ENCODE measurements at places on chromosomes 1 and 21.

- no peak for DNase-seq
Observed at GRCh38 chr1:38608202-38608864, 251.2 kb downstream of the RRAGC start.

- DNase-seq = no peak
Observed at GRCh38 chr1:204878621-204879234, 8.1 kb downstream of the NFASC start.

DNA sequence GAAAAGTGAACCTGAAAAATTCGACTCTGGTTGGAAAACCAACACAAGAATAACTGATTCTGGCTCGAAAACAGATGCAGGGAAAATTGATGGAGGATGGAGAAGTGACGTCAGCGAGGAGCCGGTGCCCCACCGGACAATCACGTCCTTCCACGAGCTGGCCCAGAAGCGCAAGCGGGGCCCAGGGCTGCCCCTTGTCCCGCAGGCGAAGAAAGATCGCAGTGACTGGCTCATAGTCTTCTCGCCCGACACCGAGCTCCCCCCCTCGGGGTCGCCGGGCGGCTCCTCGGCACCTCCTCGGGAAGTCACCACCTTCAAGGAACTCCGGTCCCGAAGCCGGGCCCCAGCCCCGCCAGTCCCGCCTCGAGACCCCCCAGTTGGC is 1.9 kb downstream of the RUSC1 start:
- no peak for DNase-seq

DNA sequence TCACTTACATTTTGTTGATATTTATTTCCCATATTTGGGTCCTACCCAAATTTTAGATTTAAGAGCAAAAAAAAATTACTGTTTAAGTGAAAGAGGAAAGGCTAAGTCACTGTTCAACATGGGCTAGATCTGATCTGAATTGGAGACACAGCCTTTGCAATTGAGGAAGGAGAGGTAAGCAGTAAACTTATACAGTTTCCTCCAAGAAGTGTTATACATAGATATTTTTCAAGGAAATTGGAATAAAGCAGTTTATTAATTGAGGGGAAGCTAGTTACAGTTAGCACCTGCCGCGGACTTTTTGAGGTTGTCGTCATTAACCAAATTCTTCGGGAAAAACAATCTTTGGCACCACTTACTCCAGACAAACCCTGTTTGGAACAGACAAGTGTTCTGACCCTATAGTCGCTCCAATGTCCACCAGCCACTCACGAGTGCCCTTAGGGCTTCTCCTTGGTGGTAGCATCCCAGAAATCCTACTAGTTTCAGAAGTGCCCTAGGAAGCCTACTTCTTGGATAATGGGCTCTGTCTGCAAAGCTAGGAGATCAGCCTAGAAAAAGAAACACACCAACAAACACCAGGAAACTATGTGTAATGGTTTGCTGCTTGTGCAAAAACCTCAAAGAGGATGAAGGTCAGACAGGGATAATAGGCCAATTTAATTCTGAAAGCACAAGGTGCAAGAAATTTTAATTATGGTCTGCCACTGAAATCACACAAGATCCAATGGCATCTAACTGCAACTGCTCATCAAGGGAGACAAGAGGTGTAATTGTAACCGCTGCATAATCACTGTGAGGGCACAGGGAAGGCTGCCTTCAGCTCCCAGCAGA is 2.5 kb downstream of the WLS start:
- DNase-seq = no peak

DNA sequence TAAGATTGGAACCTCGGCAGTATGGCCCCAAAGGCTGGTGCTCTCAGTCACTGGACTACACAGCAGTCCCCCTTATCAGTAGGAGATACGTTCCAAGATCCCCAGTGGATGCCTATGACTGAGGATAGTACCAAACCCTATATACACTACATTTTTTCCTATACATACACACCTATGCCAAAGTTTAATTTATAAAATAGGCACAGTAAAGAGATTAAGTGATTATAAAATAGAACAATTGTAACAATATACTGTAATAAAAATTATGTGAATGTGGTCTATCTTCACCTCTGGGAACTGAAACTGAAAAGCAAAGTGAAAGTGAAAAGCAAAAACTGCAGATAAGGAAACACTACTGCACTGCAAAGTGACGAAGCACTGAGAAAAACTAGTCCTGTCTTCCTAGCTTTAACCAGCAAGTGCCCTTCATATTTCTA is 96.8 kb downstream of the INTS7 start:
- no peak for DNase-seq

- no peak for DNase-seq
Observed at GRCh38 chr1:10914056-10914455, 98.4 kb upstream of the TARDBP start.

DNA sequence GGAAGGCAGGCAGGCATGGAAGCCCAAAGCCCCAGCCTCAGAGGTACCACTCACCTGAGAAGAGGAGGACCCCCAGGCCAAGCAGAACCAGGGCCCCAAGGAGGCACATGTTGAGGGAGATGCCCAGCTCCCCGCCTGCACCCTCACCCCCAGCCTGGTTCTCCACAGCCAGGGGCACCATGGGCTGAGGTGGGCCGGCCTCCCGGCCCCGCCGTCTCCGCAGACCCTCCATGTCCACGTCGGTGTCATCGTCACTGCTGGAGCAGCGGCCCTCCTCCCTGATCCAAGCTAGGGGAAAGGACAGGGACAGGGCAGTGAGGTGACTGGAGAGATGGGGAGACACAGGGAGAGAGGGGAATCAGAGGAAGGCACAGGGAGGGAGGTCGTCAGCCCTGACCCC is 7.8 kb downstream of the PBXIP1 start:
- no peak for DNase-seq

DNA sequence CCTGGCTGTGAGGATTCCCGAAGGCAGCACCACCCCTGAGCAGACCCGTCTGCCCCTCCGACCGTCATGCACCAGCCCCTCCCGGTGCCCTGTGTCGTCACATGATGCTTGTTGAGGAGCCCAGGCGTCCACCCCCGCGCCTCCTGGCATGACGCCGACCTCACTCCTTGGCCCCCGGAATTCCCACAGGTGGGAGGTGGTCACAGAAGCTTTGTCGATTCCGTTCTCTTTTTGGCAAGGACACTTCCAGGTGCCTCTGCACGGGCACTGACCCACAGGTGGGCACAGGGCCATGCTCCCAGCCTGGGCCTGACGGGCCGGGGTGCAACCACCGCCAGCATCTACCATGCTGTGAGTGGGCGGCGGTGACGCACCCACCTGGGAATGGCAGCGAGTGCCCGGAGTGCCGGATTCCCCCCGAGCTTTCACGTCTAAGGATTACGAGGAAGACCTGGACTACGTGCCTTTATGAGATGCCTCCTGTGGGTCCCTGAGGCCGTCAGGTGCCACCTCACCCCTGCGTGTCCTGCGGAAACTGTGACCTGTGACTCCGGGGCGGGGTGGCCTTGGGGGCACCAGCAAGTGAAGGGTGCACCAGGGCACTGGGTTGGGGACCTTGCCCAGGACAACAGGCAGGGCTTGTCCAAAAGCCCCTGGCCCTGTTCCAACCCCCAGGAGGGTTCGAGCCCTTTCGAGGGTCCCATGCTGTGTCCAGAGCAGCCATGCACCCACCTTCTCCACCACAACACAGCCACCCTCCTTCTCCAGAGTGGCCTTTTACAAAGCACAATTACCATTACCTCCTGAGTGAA is 31.4 kb upstream of the COL6A1 start:
- DNase-seq = no peak

GRCh38 chr21:42251654-42252324 is 32.8 kb downstream of the ABCG1 start:
- DNase-seq = no peak

GRCh38 chr1:56527548-56528302 is 51.6 kb downstream of the PLPP3 start:
- DNase-seq = no peak

DNA sequence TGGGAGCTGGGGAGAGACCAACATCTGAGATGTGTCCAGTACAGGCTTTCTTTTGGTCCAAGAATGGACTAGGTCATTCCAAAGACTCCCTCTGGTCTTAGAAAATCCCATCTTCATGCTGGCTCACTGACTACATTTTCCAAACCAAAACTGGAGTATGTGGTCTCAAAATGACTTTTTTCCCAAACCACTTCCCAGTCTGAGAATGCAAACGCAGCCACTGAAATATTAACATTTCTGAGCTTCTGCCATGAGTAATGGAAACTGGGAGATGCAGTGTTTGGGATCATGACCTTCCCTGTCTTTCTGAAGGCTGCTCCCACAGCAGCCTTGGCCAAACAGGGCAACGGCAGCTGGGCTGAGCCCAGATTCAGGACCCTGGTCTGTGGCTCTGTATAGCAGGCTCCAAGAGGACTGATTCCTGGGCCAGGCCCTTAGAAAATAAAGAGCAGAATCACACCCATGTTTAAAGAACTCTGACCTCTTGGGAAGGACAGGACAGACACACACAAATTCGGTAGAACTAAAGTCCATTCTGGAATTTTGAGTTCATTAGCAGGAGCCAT is 62.1 kb upstream of the CNTN2 start:
- DNase-seq = no peak

DNA sequence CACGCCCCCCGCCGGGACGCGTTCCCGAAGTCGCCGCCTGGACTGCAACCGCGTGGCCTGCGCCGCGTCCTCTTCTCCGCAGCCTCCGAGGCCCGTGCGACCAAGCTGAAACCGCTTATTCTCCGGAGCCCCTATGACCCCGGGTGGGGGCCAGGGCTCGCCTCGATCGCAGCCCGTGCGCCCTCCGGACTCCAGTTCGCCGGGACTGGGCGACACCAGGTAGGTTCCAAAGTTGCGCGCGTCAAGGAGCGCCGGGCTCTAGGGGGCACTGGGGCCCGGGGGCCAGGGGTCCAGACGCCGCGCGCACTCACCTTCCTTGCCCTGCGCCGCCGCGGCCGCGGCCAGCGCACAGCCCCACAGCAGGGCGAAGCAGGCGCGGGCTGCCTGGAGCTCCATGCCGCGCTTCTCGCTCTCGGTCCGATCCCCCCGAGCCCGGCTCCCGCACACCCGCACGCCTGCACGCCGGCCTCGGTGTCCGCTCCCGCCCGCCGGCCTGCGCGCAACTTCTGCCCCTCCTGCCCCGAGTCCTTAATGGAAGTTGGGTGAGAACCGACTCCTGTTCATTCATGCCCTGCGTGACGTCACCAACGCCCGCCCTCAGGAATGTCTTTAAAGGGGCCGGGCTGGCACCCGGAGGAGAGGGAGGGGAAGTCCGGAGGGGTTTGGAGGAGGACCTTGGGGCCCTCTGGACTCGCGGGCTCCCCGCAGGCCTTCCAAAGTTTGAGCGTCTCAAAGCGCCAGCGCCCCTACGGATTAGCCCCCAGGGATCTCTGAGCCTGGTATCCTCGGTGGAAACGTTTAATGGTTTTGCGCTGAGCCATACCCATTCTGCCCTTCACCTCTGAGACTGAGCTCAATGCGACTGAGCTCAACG is at the start of gene EPHA2:
Gene EPHA2, minus strand, starts transcription at position 533 of the 874 bp plus-strand sequence. Its CDS starts 137 bp downstream, at position 396.
- no peak for DNase-seq

GRCh38 chr1:226728448-226728847 is 10.6 kb downstream of the ITPKB start:
- DNase-seq = no peak

- no peak for DNase-seq
Observed at GRCh38 chr1:180627411-180627810, 4.4 kb upstream of the XPR1 start.

DNA sequence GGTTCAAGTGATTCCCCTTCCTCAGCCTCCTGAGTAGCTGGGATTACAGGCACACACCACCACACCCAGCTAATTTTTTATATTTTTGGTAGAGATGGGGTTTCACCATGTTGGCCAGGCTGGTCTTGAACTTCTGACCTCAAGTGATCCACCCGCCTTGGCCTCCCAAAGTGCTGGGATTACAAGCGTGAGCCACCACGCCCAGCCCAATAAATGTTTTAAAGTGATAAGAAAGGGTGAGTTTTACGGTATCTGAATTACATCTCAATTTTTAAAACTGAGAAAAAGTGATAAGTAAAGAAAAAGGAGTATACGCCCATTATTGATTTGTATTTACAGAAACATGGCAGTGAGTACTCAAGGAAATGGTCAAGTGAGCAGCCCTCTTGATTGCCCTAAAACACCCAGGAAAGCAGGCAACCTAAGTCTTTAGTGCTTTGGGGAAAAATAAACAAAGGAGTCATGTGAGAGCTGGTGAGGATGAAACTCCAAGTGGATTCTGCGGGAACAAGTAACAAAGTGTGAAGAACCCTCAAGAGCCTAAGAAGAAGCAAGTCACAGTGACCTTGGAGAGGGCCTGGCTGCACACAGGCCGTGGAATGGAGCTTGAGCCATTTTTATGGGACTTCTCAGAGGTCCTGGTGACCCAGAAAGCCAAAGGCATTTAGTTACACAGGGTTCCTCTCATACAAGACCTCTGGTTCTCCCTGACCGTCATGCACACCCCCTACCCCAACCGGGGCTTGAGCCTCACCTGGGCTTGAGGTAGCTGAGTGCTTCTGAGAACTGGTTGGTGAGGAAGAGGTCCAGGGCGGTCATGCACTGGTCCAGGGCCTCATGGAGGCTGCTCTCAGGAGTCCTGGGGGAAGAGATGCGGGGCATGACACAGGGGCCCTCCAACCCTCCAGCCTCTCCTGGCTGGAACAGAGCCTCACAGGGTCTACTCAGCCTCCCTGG is 9.1 kb downstream of the TTC39A start:
- no peak for DNase-seq

DNA sequence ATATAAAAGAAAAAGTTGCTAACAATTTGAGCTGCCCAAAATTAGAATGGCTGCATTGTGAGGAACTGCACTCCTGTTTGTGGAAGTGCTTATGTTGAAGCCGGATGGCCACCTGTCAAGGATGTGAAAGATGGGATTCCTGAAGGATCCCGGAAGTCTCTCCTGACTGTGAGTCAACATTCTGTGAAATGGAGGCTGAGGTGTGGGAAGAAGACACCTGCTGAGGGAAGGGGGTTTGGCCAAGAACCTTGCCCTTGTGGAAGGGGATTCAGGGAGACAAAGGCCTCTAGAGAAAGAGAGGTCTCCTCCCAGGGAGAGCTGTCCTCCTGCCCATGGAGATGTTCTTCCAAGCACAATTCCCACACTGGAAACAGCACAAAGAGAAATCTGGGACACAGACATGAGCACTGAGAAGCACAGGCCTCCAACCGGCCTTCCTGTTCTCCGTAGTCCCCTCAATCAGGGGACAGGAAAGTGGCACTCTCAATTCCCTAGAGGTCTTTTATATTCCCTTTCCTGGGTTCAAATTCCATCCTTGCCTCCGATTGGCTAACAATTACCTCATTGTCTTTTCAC is 70.5 kb downstream of the CD2 start:
- DNase-seq = no peak

GRCh38 chr1:204087893-204088528 is 15.1 kb downstream of the SOX13 start:
- DNase-seq = no peak

- no peak for DNase-seq
Observed at GRCh38 chr1:10530281-10530740, 55.6 kb downstream of the PEX14 start.

DNA sequence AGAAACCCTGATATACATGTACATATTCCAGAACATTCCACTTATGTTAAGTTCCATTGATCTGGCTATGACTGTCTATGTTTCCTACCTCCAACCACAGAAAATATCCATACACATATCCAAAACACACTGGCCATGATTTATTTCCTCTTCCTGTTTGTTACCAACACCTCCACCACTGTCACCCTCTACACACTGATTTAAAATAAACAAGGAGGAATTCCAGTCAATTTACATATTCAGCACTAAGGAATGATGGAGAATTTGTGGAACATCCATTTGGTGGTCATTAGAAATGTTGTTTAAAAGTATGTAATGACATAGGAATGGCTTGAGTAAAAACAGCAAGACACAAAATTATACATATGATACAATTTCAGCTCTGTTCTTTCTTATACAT is 5.5 kb upstream of the STX6 start:
- DNase-seq = no peak
